ENCODE measurements at places on chromosomes 7 and 10.

- DNase-seq = no peak
Measured at GRCh38 chr10:34966040-34966439, 124.1 kb downstream of the CUL2 start.

- DNase-seq = no peak
Measured at GRCh38 chr7:152522571-152523067, 86.8 kb upstream of the KMT2C start.

- DNase-seq = no peak
Measured at GRCh38 chr10:120342115-120342714, 114.8 kb upstream of the PLPP4 start.

GRCh38 chr10:71145352-71145945, 66.9 kb upstream of the UNC5B start:
- no peak for DNase-seq

- no peak for DNase-seq
Measured at GRCh38 chr7:50273870-50274269, 30.6 kb upstream of the IKZF1 start.

DNA sequence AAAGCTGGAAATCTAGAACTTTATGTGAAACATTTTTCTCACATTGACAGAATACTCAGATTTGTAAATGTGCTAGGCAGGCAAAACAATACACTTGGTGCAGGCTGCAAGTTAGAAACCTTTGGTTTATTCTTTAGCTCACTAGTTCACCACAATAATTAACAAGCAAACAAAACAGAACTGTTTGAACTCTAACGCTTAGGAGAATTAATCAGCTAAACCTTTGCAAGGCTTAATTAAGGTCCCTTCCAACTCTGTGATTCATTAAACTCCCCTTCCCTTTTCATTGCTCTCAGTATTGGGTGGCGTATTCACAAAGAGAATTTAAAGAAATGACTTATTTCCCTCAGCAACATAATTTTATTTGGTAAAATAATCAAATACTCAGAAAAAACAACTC, 99.0 kb downstream of the PON1 start:
- DNase-seq = no peak

GRCh38 chr7:78779788-78780187, 673.7 kb downstream of the MAGI2 start:
- no peak for DNase-seq

DNA sequence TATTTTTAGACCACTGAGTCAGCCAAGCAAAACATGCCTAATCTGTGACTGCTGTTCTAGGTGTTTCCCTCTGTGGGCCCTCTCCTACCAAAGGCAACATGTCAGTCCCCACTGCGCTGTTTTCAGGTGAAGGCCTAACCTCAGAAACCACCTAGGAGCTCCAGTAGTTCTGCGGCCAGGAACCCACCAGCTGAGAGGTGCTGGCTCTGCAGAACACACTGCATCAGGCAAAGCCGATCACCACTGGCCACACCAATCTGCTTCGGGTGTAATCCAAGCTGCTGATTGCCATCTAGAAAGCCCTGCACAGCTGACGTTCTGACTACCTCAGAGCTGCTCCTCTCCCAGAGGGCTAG, 14.9 kb downstream of the CAMK2G start:
- DNase-seq = no peak

DNA sequence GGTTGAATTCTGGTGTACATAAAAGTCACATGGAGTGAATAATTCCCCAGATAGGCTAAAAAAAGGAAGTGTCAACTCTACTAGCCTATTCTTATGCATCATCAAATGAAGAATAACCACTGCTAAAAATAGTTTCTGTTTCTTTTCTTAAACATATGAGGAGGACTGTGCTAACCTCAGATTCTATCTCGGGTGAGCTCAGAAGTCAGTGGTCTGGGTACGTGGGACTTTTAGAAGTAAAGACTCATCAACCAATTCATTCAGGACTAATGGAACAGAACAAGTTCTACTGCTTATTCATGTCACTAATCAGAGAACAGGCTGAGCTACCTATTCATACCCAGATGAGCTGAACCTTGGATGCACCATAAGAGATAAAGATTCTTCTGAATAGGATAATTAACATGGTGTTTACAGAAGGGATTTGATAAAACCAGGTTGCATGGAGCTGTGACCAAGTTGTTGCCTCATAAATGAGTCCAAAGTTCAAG, 9.5 kb upstream of the ASAH2 start:
- no peak for DNase-seq

GRCh38 chr7:128869138-128869943, 6.7 kb downstream of the ATP6V1F start:
- DNase-seq = no peak

GRCh38 chr7:103343332-103343731, 1.2 kb downstream of the DNAJC2 start:
- DNase-seq = no peak

DNA sequence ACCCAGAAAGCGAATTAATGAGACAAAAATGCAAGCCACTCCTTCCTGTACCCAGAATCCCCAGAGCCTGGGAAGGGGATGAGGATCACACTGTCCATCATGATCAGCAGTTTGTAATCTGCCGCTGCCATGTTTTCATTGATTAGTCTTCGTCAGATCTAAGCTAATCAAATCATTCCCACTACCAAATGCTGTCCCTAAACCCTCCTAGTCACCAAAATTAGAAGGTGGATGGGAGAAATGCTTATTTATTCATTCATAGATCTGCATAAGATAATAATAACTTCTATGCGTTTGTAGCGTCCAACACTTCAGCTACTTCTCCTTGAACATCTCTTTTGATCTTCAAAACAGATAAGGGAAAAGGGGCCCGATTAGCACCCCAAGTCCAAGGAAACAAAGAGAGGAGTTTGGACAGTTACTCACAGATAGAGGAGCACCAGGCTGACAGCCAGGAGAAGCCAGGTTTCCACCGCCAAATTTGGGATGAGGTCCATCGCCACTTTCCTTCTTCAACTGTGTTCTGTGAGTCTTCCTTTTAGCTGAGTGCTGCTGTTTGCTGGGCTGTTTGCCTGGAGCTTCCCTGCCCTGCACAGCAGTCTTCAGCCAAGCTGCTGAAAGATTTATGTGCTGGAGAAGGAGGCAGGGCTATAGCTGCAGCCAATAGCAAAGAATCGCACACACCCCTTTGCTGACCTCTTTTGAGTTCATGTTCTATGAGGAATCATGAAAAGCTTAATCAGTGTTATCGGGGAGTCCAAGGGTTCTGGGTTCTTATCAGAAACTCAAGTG, at the start of gene CYP3A5:
Gene CYP3A5, minus strand, starts transcription at position 597 of the 792 bp plus-strand sequence. Its CDS starts 100 bp downstream, at position 497.
- no peak for DNase-seq

DNA sequence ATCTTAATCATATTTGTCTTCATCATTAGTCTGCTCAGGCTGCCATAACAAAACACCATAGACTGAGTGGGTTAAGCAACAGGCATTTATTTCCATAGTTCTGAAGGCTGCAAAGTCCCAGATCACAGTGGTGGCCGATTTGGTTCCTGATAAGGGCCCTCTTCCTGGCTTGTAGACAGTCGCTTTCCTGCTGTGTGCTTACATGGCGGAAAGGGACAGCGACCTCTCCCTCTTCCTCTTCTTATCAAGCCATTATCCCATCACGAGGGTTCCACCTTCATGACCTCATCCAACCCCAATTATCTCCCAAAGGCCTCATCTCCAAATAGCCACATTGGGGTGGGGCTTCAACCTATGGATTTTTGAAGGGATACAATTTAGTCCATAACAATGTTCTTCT, 84.0 kb downstream of the LYZL1 start:
- no peak for DNase-seq

- no peak for DNase-seq
Measured at GRCh38 chr7:157703534-157704195, 366.9 kb downstream of the DNAJB6 start.

GRCh38 chr10:75016325-75016724, 95.1 kb upstream of the SAMD8 start:
- no peak for DNase-seq

- DNase-seq = no peak
Measured at GRCh38 chr7:100568896-100569844, 4.5 kb downstream of the SAP25 start.

- DNase-seq = no peak
Measured at GRCh38 chr10:6580279-6581029, 378 bp upstream of the PRKCQ start.

- DNase-seq = no peak
Measured at GRCh38 chr7:150685219-150686029, at the start of gene GIMAP2. Gene GIMAP2, plus strand, starts transcription at chr7:150685706. Its CDS starts 1,354 bp downstream, at chr7:150687060.

GRCh38 chr10:74165530-74165901, 14.5 kb downstream of the ADK start:
- no peak for DNase-seq
